ENCODE measurements at places on chromosomes 7 and 10.
A peak's percentile ranks its signal among the peaks of the same experiment; 100 is the strongest.

- no peak for DNase-seq
Observed at GRCh38 chr10:122121059-122121458, 132.1 kb downstream of the TACC2 start.

- no peak for DNase-seq
Observed at GRCh38 chr7:26155531-26156375, 3.8 kb downstream of the NFE2L3 start.

- no peak for DNase-seq
Observed at GRCh38 chr10:101693651-101693977, 1.4 kb downstream of the FBXW4 start.

GRCh38 chr10:88088441-88089340 lies 225.3 kb downstream of the PTEN start:
- no peak for DNase-seq

DNA sequence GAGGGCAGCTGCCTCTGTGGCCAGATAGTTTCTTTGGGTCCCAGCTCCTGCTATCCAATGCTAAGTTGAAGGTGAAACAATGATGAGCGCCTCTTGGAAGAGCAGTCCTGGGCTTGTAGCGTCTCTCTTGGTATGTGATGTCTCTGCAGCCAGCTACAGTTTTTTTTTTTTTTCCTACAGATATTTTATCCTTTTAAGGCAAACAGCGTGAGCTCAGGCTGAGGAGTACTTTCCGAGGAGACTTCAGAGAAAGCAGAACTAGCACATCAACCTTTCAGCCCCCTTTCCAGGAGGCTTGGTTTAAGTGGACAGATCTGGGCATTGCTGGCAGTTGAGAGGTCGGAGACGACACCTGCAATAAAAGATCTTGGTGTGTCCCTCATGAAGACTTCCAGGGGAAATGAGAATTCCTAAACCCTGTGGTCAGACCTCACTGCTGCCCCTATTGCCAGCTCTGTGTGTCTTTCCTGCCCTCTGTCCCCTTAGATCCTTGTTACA lies 9.1 kb downstream of the PRKG1 start:
- no peak for DNase-seq

DNA sequence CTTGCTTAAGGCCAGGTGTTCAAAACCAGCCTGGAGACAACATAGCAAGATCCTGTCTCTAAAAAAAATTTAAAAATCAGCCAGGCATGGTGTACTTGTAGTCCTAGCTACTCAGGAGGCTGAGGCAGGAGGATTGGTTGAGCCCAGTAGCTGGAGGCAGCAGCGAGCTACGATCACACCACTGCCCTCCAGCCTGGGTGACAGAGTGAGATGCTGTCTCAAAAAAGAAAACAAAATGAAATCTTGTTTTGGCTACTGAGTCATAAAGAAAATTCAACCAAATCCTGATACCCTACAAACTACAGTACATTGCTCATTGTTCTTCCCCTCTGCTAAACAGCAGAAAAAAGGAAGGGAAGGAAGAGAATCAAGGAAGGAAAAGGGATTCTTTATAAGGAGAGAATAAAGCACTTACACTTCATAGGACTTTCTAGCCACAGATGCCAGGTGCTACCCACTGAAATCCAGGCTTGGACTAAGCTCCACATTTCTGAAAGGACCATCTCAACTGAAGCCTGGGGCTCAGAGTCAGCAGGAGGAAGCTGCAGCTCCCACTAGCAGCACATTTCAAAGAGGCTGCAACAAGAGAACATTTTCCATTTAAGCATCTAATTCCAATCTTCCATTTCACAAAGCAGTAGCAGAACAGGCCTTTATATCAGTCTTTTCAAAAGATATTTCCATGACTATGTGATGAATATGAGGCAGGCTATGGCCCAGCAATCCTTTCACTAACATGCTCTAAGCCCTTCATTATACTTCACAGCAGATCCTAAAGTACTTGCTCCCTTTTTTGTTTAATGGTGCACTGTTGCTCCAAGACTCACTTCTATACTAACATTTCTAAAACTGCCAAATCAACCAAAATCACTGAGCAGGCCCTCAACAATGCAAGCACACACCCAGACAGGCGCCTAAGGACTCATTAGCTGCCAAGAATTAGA lies 13.5 kb downstream of the TNPO3 start:
- peak; percentile 1 for DNase-seq

DNA sequence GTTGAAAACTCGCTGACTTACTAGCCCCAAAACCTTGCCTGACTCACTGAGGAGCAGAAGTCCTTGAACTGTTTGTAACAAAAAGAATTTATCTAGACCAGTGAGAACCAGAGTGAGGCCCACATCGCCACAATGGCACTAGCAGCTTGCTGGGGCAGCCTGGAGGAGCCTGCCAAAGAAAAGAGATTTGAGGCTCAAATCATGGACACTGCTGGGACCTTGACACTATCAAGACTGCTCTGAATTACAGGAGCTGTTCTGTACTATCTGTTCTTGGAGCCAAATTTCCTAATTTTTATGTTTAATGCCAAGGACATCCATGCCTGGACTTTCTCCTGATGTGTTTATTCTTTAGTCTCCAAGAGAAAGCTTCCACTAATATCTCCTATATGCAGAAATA lies 82.0 kb upstream of the JCAD start:
- no peak for DNase-seq

- DNase-seq = no peak
Observed at GRCh38 chr7:92075455-92076158, 58.7 kb downstream of the CYP51A1 start.

DNA sequence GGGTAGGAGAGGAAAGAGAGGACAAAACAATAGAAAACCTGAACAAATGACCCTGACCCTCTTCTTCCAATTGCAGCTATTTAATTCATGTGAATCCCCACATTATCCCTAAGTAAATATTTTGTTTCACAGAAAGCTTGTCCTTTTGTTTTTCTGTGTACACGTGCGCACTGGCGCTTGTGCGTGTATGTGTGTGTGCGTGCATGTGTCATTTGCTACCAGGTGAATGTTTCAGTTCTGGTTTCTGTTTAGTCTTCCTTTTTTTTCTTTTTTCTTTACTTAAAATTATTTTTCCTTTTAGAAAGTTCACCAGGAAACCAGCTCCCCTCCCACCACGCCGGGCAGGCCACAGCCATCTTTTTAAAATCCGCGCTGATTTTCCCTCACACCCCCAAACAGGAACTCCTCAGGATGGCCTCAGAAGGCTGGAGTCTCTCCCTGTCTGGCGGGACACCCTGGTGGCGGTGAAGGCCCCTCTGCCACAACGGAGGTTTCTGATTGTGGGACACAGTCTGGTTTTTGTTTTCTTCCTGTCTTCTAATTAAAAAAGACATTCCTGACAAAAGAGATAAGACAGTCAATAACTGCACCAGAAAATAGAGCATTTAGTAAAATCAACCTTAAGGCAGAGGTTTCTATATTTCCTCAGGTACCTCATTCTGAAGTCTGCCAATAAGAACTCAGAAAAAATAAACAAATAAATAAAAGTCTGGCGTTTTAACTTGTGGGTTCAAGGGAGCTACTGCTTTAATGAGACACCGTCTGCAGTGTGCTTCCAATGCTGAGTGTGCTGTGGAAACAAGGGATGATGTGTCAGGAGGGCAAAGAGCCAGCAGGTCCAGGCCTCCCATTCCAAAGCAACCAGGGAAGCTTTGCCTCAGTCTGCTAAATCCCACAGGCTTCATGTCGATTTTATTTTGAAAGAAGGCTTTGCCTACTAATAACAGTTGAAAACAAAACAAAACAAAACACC lies 17.4 kb downstream of the IRF5 start:
- no peak for DNase-seq

DNA sequence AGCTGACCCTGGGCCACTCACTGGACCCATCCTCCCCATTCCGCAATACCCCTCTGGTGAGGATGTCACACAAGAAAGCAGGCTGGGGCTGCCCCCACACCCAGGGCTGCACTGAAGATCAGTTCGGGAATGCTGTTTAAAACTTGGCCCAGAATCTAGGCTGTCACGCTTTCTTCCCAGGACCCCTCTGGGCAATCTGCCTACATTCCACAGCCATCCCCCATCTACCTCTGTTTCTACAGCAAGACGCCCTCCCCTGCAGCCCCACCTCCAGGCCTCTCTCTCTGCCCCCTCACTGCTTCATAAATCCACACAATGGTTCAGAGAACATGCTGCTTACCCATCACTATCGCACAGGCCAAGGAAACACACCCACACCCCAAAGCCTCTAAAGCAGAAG lies 36.1 kb downstream of the XPNPEP1 start:
- DNase-seq = no peak

DNA sequence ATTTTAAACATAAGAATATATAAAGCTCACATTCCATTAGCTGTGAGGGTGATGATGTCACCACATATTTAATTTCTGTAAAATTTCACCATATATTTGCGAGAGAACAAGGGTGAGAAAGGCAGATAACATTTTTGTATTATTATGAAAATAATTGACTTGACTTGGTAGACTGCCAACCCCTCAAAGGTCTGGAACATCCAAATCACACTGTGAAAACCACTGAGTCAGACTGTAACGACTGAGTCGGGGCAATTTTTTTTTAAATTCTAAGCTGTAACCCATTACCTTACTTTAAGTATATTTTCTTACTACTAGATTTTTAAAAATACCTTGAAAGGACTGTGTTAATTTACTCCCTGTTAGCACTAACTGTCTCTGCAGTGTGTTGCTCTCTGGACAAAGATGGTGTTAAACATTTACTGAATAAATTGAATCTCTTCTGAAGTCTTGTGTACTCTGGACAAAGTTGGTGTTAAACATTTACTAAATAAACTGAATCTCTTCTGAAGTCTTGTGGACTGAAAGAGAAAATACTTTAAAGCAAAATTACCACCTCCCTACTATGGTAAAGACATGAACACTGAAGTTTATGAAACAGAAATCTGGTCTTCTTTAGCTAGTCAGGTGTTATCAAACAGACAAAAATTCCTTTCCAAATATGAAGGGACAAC lies 14.1 kb downstream of the PDZD8 start:
- no peak for DNase-seq

GRCh38 chr10:20115894-20116293 lies 299.7 kb downstream of the PLXDC2 start:
- DNase-seq = no peak

DNA sequence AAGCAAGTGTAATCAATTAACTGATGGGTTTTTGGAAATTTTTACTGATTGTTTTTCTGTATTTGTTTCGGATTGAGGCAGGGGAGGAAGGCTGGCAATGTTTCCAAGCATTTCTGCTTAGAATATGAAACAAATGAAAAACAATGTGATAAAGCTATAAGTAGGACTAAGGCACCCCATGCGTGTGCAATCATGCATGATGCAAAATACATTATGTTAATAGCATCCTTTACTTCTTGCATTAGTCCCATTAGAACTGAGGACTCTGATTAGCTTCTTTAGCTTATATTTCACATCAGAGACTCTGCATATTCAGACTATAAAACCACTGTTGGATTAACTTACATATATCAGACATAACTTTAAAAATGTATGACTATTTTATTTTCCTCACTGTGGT lies 48.7 kb upstream of the AGMO start:
- no peak for DNase-seq

GRCh38 chr10:3413937-3414666 lies 241.5 kb upstream of the PITRM1 start:
- DNase-seq = no peak

DNA sequence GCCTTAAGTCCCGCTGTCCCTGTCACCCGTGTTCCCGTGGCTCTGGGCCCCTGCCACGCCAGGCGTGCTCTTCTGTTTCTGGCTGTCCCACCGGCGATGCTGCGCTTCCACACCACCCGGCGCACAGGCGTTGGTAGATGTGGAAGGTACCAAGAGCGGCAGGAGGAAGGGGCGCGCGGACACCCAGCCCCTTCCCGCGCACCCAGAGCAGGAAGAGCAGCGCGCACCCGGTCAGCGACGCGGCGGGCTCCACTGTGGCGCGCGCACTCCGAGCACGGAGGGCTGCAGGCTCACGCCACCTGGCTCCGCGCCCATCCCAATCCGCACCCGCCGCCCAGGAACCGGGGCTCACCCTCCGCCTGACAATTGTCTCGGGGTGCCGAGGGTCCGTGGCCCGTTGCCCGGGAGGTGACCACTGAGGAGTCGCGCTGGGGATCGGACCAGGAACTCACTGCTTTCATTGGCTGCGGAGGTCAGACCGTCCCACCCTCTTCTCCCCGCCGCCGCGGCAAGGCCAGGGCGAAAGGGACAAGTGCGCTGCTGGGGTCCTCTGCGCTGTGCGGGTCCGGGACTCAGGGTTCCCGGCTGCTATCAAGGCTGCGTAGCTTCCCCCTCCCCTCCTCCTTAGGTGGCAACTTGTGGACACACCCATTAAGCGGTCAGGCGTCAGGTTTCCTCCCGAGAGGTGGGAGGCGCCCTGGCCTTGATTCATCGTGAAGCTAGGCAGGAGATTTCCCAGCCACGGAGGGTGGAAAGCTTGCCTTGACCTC lies 121.6 kb upstream of the ZNF92 start:
- DNase-seq = no peak

- no peak for DNase-seq
Observed at GRCh38 chr7:101108330-101108857, 18.5 kb upstream of the SERPINE1 start.

- no peak for DNase-seq
Observed at GRCh38 chr10:3662775-3663174, 122.2 kb downstream of the KLF6 start.

DNA sequence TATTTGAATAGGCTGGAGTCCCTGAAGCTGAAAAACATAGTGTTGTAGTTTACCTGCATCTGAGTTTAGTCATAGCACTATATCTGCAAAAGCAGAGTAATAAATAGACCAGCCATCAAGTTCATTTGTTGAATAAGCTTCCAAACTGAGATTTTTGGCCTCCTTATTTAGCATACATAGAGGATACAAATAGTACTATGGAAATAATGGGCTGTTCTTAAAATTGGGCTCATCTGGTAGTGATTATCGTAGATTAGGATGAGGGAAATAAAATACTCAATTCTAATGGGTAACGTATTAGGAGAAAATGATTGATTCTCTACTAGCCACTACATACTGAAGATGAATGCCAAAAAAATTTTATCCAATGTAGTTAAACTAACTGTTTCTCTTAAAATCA lies 41.4 kb upstream of the TMEM196 start:
- DNase-seq = no peak

- no peak for DNase-seq
Observed at GRCh38 chr7:36316319-36316718, 73.3 kb upstream of the ANLN start.

- no peak for DNase-seq
Observed at GRCh38 chr7:135756191-135756590, 7.6 kb upstream of the FAM180A start.

DNA sequence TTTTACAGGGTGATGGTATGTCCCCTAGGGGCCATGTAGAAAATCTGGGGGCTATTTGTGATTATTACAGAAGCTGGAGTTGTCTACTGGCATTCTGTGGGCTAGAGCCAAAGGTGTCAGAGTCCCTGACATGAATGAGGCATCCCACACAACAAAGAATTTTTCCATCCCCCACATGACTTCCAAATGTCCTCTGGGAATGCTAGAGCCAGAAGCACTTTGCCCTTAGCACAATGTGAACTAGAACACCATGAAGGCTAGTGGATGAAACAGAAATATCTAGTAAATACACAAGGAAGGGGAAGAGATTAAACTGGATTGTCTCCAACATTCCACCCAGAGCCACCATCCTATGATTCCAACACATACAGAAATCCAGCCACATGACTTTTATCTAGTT lies 46.9 kb downstream of the FAM13C start:
- DNase-seq = no peak
